ENCODE measurements at places on chromosomes 4 and X. TPM values are rescaled to one million over a fixed set of nuclear protein-coding genes. Genes with fewer than 3 reads are reported as not detected.

Gene FAM47A
- not detected for total RNA-seq

Gene PDE5A
- 0.24 TPM for total RNA-seq

Gene ESX1
- not detected for total RNA-seq

Gene ASB9
- total RNA-seq, result 20.8 TPM

Gene IL2RG
- total RNA-seq, result 0.21 TPM

Gene RAB39B
- total RNA-seq, result 0.63 TPM

Gene BEND2
- total RNA-seq, result not detected

Gene ZAR1
- not detected for total RNA-seq

Gene NDNF
- not detected for total RNA-seq

Gene MAGEA6
- total RNA-seq, result 12.3 TPM

Gene ARAP2
- total RNA-seq, result 0.57 TPM

Gene DUX4
- total RNA-seq, result not detected

Gene AFF2
- not detected for total RNA-seq

Gene TLR1
- total RNA-seq, result 0.67 TPM

Gene CSN1S1
- not detected for total RNA-seq

Gene GPR173
- not detected for total RNA-seq

Gene DMRTC1
- not detected for total RNA-seq

Gene BOD1L1
- 17.4 TPM for total RNA-seq

Gene ATP1B4
- total RNA-seq, result not detected

Gene SSX2B
- total RNA-seq, result not detected

Gene SHROOM3
- total RNA-seq, result 6.8 TPM

Gene PRKX
- 21.1 TPM for total RNA-seq

Gene KCTD8
- total RNA-seq, result not detected

Gene ATP11C
- 11.6 TPM for total RNA-seq

Gene CNGA2
- not detected for total RNA-seq

Gene SPANXA2
- 0.22 TPM for total RNA-seq

Gene PASD1
- not detected for total RNA-seq

Gene RHOXF2B
- not detected for total RNA-seq

Gene CYTL1
- total RNA-seq, result not detected

Gene RAB9B
- total RNA-seq, result 0.03 TPM

Gene SUV39H1
- total RNA-seq, result 22.3 TPM

Gene MSX1
- total RNA-seq, result 10.1 TPM

Gene FMR1NB
- not detected for total RNA-seq

Gene TMPRSS11B
- not detected for total RNA-seq

Gene ERVMER34-1
- total RNA-seq, result 0.49 TPM

Gene GDPD2
- total RNA-seq, result not detected

Gene NPY2R
- total RNA-seq, result 0.09 TPM

Gene EDNRA
- 0.30 TPM for total RNA-seq

Gene TSPAN7
- total RNA-seq, result 2.9 TPM

Gene SOD3
- total RNA-seq, result not detected

Gene PNCK
- 0.16 TPM for total RNA-seq

Gene RPS6KA3
- total RNA-seq, result 53.0 TPM

Gene CLGN
- total RNA-seq, result 5.3 TPM

Gene SMR3A
- not detected for total RNA-seq

Gene TEX13D
- total RNA-seq, result not detected

Gene IL13RA2
- not detected for total RNA-seq

Gene BANK1
- 1.1 TPM for total RNA-seq

Gene CCDC120
- 3.6 TPM for total RNA-seq

Gene RAB40AL
- 0.22 TPM for total RNA-seq

Gene LUZP4
- not detected for total RNA-seq

Gene RAB40A
- not detected for total RNA-seq

Gene CABS1
- not detected for total RNA-seq

Gene CWH43
- not detected for total RNA-seq

Gene TASL
- not detected for total RNA-seq

Gene SFRP2
- not detected for total RNA-seq
